NCI-H187 treated with DMSO at 0.1 percent for 48 hours (cell line): ENCODE measurements at places on chromosomes 12 and 14.
A peak's percentile ranks its signal among the peaks of the same experiment; 100 is the strongest.

- DNase-seq, result no peak
Observed at GRCh38 chr14:102616318-102616717, 23.9 kb downstream of the RCOR1 start.

GRCh38 chr12:127819056-127819455 is 447.9 kb upstream of the TMEM132C start:
- DNase-seq, result no peak

- no peak for DNase-seq
Observed at GRCh38 chr14:106681568-106681967, 1155.2 kb downstream of the TMEM121 start.

DNA sequence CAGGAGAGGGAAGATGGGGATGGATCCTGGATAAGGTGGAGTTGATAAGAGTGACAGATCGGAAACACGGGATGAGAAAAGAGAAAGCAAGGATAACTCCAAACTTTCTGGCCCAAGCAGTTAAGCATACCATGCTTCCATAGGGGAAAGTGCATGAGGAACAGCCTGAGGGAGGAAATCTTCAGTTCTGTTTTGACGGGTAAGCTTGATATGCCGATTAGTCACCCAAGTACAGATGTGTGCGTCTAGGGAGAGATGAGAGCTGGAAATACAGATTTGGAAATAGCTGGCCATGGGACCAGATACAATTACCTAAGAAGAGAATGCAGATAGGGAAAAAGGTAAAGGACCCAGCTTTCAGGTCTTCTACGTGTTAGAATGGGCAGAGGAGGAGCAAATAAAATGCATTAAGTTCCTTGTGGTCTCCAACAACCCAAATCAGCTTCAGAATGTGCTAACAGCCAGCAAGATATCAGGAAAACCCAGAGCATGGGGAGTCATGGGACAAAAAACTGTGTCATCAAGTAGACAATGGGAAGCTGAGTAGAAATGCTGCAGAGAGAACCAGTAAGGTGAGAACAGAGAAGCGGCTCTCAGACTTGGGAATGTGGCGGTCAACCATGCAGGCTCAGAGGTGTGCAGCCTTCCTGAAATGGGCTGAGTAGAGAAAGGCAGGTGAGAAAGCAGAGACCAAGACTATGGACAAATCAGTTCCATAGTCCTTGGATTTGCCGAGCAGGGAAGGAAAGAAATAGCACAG is 56.3 kb downstream of the PPP1R36 start:
- DNase-seq, result no peak

DNA sequence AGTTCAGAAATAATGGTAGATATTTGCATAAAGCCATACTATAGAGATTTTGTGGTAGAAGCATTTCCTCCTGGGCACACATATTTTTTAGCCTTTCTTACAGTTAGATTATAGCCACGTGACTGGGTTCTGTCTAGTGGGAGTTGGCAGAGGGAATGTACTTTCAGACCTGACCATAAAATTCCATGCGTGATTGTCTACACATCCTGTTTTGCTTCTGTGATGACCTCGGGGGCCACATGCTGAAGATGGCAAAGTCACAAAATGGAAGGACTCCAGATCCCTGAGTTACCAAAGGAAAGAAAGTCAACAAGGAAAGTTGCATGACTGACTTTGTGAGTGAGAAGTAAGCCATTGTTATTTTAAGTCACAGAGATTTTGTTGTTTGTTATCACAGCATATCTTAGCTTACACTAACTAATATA is 14.6 kb upstream of the MIA2 start:
- no peak for DNase-seq

DNA sequence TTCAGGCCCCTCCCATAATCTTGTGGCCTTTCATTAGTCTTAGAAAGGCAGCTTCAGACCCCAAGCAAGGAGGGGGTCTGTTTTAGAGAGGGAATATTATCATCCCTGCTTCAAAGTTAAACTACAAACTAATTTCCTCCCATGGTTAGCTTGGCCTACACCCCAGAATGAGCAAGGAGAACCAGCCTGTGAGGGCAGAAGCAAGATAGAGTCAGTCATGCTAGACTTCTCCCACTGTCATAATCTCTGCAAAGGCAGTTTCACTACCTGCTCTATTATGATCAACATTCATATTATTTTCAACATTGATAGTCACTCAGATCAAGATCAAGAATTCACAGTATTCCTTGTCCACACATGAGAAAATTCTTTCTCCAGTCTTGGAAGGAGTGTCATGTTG is 105.1 kb downstream of the GXYLT1 start:
- no peak for DNase-seq

DNA sequence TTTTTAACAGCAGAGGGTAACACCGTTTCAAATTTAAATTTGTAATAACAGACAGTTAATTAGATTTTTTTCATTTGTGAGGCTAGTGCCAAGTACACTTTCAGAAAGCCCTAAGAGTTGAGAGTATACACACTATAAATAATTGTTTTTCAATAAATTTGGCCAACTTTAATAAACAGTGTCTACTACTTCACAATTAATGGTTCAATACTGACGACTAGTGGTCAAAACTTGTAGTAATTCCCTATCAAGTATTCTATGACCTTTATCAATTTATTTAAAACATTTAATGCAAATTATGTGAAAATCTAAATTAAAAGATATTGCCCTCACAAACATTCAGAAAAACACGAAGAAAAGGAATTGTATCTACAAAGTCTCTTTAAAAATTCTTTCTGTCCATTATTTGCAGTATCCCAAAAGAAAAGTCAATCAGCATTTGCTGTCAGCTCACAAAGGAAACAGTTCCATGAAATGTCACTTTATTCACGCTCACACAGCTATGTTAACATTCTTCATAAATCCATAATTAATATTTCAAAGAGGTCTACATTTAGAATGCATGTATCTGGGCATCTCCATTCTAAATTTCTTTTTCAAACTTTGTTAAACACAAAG is 91.2 kb downstream of the CEP128 start:
- DNase-seq, result no peak

GRCh38 chr14:91035855-91036254 is 24.6 kb downstream of the RPS6KA5 start:
- DNase-seq, result no peak

- no peak for DNase-seq
Observed at GRCh38 chr12:68131867-68132414, 27.6 kb downstream of the IFNG start.

- no peak for DNase-seq
Observed at GRCh38 chr12:6038160-6038559, 86.3 kb downstream of the VWF start.

DNA sequence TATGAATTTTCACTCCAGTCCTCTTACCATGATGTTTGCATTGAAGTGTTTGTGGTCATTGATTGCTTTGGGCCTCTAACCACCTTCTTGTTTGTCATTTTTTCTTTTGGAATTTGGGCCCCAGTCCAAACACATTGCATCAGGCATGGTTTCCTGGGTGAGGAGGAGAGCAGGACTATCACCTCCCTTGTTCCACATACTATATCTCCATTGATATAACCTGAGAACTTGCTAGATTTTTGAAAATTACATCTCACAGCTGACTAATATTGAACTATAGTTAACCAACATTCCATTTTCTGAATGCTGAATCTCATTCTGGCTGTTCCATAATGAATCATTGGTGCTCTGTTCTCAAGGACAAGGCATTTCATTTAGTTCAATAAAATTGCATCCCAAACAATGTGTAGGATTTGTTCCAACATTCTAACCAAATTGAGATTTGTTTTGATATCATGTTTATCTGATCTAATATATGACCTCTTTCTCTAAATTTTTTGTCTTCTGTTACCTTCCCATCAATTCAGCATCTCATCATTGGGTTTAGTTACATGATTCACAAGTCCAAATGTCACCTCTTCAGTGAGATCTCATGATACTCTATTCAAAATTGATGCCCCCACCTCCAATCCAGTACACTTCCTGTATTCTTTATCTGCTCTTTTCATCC is 329.0 kb downstream of the ZFP36L1 start:
- DNase-seq, result no peak

- DNase-seq, result no peak
Observed at GRCh38 chr12:128387811-128388422, 120.9 kb downstream of the TMEM132C start.

DNA sequence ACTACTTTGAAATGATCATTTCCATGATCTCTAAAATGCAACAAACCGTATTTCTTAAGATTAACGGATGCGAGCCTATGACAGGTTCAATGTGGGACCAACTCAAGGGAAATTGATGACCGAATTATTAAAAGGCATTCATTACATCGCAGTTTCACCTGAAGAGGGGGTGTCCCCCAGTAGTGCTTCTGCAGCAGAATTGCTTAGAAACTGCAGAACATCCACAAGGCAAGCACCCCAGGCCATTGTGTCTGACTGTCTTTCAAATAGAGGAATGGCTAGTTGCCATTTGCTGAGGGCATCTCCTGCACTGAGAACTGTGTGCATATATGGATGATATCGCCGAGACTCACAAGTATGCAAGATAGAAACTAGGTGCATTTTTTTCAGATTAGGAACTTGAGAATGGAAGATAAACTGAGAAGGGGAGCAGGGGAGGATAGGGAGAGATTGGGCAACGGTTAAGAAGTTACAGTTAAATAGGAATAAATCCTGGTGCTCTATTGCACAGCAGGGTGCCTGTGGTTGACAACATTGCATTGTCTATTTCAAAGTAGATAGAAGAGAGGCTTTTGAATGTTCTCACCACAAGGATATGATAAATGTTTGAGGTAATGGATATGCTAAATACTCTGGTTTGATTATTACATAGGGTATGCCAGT is 234.3 kb upstream of the PLEKHG7 start:
- peak; percentile 61 for DNase-seq

- no peak for DNase-seq
Observed at GRCh38 chr12:102528111-102528510, 47.7 kb upstream of the IGF1 start.

DNA sequence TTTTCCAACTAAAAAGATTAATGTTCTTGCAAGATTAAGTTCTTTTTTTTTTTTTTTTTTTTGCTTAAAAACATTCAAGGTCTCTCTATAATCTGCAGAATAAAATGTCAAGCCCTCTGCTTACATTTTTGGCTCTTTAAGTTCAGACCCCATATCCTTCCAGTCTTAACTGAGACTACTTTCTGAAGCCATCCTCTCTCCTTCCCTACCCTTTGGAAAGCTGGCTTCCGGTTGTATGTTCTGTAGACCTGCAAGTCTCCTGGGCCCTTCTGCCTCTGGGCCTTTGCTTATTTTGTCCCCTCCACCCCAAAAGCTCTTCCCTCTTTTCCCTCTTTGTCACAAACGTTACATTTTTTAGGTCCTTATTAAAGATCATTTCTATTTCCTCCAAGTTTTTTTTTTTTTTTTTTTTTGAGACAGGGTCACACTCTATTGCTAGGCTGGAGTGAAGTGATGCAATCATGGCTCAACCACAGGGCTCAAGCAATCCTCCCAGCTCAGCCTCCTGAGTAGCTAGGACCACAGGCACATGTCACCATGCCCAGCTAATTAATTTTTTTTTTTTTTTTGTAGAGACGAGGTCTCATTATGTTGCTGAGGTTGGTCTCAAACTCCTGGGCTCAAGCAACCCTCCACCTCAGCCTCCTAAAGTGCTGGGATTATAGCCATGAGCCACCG is 46.5 kb downstream of the PTPRB start:
- DNase-seq, result no peak

- no peak for DNase-seq
Observed at GRCh38 chr14:72888636-72889201, 5.2 kb downstream of the DPF3 start.

GRCh38 chr12:116606397-116606796 is 47.2 kb downstream of the MAP1LC3B2 start:
- no peak for DNase-seq

DNA sequence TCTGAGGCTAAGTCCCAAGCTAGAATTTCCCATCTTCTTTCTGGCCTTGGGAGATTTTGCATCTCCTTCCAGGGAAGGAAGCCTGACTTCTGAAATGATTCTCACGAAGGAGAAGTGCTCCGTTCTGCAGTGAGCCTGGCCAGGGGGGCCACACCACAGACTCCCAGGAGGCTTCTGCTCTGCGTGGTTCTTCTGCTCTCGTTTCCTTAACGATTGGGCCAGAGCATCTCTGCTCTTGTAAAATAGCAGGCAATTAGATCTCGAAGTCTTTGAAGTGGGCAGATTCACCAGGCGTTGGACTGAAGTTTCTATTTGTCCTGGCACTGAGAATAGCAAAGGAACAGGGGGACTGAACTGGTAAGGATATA is 6.7 kb upstream of the BATF start:
- no peak for DNase-seq

GRCh38 chr12:42641221-42641885 is 51.8 kb upstream of the PRICKLE1 start:
- DNase-seq, result no peak

DNA sequence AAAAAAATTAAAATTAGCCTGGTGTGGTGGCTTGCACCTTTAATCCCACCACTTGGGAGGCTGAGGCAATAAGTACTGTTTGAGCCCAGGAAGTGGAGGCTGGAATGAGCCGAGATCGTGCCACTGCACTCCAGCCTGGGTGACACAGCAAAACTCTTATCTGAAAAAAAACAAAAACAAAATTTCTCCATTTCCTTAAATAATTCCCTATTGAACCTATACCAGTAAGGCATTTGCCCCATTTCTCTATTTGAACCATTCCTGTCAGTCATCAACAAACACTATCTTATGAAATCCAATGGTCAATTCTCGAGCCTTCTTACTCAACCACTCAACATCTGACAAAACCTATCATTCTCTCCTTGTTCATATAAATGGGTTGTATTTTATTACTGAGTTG is 14.7 kb downstream of the SLC2A14 start:
- no peak for DNase-seq

GRCh38 chr14:38078393-38078792 is 129.3 kb upstream of the SSTR1 start:
- DNase-seq, result no peak

DNA sequence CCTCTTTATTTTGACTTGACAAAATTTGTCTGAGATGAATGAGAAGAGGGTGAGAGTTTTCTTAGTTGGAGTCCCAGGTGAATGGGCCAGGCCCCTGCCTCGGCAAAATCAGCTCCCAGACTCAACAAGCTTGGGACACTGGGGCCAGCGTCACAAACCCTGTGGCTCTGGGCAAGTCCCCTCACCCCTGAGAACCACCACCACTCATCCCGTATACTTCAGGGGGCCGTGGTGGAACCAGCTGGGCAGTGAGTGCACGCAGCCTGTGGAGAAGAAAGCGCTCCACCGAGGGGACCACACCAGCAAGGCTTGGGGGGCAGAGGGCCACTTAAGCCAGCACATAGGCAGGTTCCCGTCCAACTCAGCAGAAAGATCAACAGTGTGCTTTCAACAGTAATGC is 40.2 kb downstream of the DEGS2 start:
- DNase-seq, result no peak

- DNase-seq, result no peak
Observed at GRCh38 chr12:84294246-84294645, 618.4 kb downstream of the SLC6A15 start.

GRCh38 chr12:8914716-8915526 is 612 bp downstream of the PHC1 start:
- DNase-seq, result no peak
